LoVo (cell line): ENCODE measurements at places on chromosomes 2 and 18.

DNA sequence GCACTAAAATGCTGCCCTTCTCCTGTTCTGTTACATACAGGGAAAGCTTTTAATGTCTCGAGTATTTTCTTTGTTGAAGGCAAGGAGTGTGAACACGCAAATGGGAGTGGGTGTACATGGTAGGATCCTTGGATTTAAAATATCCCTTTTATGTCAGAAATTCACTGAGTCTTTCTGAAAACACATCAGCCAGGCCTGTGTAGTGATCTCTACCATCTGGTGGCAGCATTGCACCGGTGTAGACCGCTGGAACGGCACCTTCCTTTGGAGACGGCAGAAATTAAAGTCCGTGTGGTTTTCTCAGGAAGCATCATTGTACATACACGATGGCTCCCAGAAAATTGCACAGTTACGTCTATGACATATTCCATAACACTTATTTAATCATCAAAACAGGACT lies 515.8 kb downstream of the GALR1 start:
- DNase-seq, result peak; percentile 19

DNA sequence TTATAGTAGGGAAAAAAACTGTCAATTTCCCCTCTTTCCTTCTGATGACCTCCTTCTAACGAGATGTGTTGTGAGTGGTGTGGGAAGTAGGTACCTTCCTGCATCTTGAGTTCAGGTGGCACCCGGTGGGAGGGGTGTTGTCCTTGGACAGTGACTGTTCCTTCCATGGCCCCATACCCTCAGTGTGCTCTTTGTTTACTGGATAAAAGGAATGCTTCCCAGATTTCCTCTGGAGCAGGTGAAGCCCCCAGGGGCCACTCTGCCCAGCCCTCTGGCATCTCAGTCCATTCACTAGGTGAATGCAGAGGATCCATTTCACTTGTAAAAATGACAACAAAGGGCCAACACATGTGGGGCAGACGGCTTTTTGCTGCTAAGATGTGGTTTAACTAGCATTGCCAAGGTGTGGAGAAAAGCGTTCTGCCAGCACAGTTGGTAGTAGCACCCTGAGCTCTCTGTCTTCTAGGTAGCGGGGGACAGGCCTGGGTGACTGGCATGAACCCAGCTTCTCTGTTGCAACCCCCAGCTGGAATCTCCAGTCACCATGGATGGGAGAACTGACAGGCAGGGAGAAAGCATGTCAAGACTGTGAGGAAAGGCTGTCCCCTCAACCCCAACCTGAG lies 6.9 kb downstream of the GDF7 start:
- no peak for DNase-seq

GRCh38 chr18:59358414-59358711 lies 702 bp downstream of the LMAN1 start:
- no peak for DNase-seq

- no peak for DNase-seq
These were observed 126.7 kb downstream of the TPO start for GRCh38 chr2:1539973-1540372.

DNA sequence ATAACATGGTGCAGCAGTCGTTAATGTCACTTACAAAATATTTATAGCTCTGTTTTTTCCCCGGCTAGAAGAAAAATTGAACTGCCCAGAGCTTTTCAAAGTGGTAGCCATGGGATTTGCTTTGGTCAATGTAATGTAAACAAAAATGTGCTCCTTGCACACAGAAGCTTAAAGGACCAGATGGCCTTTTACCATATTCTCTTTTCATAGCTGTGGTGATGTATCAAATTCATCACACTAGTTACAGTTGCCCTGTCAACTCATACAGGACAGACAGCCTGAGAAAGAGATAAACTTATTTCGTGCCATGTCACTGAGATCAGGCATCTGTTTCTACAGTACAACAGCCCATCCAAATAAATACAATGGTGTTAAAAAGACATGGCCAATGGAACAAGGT lies 368.1 kb upstream of the CDH19 start:
- DNase-seq, result no peak
